ENCODE measurements at places on chromosomes 5 and 9. TPM values are rescaled to one million over a fixed set of nuclear protein-coding genes. Genes with fewer than 3 reads are reported as not detected.

PLPP7 gene
- 11.8 TPM for total RNA-seq

DOK3 gene
- total RNA-seq = 12.0 TPM

SLC38A9 gene
- 23.3 TPM for total RNA-seq

DNA sequence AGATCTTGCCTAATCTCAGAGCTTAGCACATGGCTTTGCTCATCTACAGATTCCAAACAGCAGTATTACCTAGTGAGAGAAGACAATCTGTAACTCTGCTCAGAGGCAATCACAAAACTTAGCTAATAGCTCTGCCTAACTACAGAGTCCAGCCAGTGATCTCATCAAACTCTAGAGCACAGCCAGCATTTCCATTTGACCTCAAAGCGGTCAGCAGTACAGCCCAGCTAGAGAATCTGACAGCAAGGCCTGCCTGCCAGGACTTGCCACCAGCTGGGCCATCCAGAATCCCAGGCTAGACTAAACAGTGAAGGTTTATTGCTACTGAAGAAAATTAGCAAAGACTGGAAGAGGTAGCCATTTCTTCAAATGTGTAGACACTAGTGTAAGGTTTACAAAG, 217.9 kb upstream of the VLDLR start:
- no peaks in the 10 kb centered on the region for H3K36me3 ChIP-seq
- no peaks in the 10 kb centered on the region for H3K4me1 ChIP-seq
- no peak overlapping the region for H3K27ac ChIP-seq
- H3K27me3 ChIP-seq = no peaks in the 10 kb centered on the region
- no peak overlapping the region for H3K4me3 ChIP-seq

- no peak for DNase-seq
- H3K27ac ChIP-seq = no peak overlapping the region
- H3K27me3 ChIP-seq = no peaks in the 10 kb centered on the region
These were observed 52.7 kb upstream of the UBTD2 start for GRCh38 chr5:172336264-172336663.

GRCh38 chr5:58040044-58040443, 419.8 kb downstream of the PLK2 start:
- no peak for DNase-seq
- no peaks in the 10 kb centered on the region for H3K4me1 ChIP-seq
- no peak overlapping the region for H3K27ac ChIP-seq

DNA sequence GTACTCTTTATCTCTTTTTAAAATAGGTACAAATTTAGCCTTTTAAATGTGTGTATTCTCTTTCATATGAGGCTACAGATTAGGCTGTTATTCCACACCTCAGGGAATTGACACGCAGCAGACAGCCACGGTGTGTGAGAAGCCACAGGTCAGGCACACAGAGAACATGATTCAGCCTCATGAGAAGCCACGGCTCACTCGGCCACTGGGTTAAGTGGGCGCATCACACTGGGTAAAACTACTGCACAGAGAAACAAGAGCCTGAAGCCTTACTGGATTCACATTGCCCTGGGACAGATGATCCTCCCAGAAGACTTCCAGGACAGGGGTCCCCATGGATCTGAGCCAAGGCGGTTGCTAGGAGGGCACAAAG, 28.2 kb downstream of the LPCAT1 start:
- no peak overlapping the region for H3K27ac ChIP-seq
- H3K36me3 ChIP-seq = no peaks in the 10 kb centered on the region
- no peak for DNase-seq
- H3K4me1 ChIP-seq = peaks cover 22% of the 10 kb centered on the region

DNA sequence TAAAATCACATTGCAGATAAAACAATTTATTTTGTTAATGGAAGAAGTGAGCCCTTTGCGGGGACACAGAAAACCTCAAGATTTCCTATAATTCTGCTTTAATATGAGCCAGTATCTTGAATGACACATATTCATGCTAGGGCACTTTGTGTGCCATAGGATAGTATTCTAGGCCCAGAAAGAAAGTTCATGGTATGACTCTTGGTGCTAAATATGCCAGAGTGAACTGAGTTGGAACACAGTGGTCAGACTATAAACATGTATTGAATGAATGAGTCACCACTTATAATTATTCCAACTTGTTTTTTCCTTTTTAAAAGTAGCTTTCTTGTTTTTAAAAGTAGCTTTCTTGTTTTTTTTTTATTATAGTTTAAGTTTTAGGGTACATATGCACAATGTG, 46.0 kb downstream of the ADAMTS19 start:
- no peak overlapping the region for H3K27ac ChIP-seq
- no peak for DNase-seq
- H3K4me1 ChIP-seq = no peaks in the 10 kb centered on the region

- no peaks in the 10 kb centered on the region for H3K27me3 ChIP-seq
- H3K36me3 ChIP-seq = no peaks in the 10 kb centered on the region
- peak within 1 kb of the TSS; percentile 56 for H3K4me3 ChIP-seq
- H3K27ac ChIP-seq = peak within 1 kb of the TSS; percentile 59
These were observed at the start of gene SH3RF2 for GRCh38 chr5:145936401-145937131. Gene SH3RF2 (plus strand): TSS chr5:145936578. CDS start chr5:145937929, 1,351 bp downstream.

DNA sequence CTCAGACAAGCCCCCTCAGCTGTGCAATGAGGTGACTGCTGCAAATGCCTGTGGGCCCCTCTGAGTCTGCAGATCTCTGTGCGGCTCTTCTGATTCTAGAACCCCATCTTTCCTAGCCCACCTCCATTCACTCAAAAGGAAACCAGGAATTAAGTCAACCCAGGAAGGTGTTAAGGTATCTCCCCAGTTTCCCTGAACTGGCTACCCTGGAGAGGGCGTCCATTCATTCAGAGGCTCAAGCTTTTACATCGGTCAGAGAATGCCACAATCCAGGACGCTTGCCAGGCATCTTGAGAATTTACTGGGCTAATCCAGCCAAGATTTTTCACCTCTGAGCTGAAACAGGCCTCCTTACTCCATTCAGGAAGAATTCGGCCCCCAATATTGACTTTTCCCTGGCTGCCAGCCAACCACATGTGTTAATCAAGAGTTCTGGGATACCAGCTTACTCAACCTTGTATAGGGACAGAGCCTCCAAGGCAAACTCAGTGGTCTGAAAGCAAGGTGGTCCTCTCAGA, 889 bp upstream of the ADAMTS12 start:
- peaks cover 8% of the 10 kb centered on the region for H3K4me1 ChIP-seq
- peak overlapping the region; percentile 48 for H3K27ac ChIP-seq
- H3K27me3 ChIP-seq = no peaks in the 10 kb centered on the region
- no peak for DNase-seq

- no peak for DNase-seq
- no peaks in the 10 kb centered on the region for H3K36me3 ChIP-seq
- H3K27ac ChIP-seq = no peak overlapping the region
These were observed 150.5 kb downstream of the TMEM161B start for GRCh38 chr5:88118179-88118578.
